ENCODE measurements at places on chromosomes 13 and 19.

DNA sequence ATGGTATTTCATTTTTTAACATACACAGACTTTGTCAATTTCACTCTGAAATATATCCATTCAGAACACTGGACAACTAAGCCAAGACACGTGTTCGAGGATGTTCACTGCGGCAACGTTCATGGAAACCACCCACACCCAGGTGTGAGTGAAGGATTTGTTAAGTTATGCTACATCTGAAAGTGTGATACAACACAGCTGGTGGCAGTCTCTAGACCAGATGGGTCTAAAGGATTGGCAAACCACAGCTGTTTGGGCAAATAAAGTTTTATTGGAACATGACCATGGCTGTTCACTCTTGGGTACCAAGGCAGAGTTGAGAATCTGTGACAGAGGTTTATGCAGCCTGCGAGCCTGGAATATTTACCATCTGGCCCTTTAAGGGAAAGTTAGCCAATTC, 12.0 kb downstream of the SLC7A9 start:
- DNase-seq, result no peak

DNA sequence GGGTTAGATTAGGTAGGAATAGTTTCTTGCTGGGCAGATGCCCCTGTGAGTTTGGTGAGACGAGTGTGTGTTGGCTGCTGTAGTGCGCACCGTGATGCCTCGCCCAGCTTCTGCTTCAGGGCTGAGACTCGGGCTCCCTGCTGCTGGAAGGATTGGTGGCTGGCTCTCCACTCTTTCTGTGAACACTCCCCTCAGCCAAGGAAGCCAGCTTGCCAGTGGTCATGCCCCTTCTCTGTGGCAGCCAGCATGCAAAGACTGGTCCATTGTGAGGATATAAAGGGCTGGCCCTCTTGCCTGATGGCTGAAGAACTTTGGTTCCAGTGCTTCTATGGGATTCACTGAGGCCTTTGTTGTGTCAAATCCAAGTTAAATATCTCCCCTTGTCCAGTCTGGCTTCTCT, 2.9 kb upstream of the HTR2A start:
- DNase-seq, result no peak

DNA sequence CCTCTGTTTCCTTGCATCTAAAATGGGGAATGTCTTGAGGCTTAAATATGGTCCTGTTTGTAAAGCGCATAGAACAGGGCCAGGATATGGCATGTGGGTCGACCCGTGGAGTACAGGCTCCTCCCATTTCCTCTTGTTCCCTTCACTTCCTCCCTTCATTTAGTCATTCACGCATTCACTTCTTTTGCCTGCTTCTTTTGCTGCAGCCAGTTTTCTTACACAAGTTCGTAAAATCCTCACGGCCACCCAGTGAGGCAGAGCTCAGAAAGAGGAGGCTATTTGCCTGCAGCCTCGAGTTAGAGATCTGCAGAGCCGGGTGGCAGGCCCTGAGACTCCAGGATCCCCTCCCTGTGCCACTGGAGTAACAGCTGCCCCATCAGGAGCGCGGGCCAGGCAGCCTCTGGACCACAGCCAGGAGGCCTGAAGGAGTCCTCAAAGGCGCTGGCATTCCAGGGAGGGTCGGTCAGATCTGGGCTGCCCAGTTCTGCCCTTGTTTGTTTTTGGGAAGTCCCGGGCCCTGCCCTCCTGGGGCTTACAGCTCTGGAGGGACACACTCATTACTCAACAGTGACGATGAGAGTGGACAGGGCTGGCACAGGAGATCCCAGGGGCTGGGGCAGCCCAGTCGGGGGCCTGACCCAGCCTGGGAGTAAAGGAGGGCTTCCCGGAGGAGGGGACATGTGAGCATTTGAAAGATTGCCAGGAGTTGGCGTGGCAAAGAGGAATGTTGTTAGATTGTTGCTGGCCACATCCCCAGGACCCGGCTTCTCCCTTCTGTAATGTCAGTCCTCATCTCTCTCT, 4.6 kb downstream of the PPP5C start:
- DNase-seq, result peak; percentile 61

DNA sequence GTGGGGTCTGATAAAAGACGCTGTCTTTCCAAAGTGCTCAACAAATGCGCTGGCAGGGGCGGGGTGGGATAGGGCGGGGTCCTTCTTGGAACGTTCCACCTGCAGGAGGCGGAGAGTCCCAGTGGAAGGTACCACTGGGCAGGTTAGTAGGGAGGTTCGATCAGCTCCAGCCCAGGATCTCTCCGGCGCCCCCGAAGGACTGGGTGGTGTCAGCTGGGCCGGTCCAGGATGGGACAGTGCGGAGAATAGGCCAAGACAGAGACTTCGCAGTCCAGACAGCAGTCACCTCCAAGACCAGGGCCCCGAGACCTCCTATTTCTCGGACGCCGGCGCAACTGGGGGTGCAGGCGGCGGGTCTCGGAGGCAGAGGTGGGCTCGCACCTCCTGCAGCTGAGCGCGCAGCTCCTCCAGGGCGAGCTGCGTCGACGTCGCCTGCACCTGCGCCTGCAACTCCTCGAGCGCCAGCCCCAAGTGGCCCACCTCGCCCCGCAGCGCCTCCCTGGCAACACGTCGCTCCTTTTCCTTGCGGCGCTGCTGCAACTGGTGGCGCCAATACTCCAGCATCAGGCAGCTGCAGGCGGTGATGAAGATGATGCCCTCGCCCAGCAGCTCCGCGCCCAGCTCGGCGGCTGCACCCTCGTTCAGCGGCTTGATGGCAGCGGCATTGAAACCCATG, 21.6 kb downstream of the VASP start:
- DNase-seq, result no peak

DNA sequence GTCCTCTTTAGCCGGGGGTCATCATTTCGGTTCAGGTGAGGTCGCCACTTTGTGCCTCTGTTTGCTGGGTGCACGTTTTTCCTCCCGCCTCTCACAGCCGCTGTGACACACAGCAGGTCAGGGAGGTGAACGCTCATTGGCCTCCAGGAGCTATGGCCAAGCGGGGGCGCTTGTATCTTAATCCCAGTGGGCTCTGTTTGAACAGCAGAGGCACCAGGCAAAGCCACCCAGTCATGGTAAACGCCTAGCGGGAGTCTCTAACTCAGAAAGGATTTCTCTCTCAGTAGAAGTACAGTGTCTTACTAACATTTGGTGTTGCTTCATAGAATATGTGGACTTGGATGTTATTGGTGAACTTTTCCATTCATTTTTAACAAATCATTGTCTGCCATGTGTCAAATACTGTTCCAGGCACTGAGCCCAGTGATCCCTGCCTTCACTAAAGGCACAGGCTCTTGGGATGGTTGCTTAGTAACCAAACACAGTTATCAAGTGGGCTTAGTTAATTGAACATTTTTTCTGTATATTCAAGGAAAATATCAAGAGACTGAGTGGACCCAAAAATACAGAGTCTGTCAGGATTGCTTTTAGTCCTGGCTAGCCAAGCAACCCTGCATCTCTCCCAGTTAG, 186.7 kb downstream of the STK24 start:
- no peak for DNase-seq

DNA sequence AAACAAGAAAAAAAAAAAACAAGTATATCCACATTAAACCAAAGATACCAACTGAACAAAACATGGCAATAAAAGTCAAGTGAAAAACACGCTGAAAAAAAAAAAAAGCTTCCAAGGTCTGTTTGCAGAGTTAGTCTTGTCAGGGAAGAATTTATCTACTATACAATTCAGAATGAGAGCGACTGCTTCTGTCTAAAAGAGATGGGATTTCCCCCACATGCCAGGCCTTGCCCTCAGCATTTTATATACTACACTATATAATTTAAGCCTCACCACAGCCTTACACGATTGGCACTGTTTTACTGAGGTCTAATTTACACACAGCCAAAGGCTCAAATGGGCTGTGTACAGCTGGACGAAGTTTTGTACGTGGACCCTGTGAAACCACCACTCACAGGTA, 67.3 kb downstream of the FOXO1 start:
- no peak for DNase-seq

GRCh38 chr19:30070968-30071632, 129.1 kb downstream of the URI1 start:
- DNase-seq, result no peak

GRCh38 chr19:46030812-46031550, 8.1 kb upstream of the PGLYRP1 start:
- DNase-seq, result no peak

- no peak for DNase-seq
Measured at GRCh38 chr19:29090783-29091526, 122.0 kb downstream of the UQCRFS1 start.

DNA sequence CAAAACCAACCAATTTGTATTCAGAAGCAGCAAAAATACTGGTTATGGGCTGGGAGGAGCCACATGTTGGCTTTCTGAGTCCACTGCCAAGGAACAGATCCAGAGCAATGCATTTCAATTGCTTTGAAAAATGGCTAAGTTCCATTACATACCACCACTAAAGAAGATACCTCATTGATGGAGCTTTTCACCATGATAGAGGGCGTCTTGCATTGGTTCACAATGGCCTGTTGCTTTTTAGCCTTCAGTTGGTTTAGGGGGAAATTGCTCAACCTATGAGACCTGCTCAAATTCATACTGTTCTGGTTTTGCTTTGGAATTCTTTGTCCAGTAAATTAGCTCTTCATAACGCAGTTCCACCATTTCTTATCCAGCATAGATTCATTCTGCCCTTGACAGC, 21.2 kb upstream of the CPB2 start:
- no peak for DNase-seq

GRCh38 chr13:51874651-51875050, 12.9 kb downstream of the CCDC70 start:
- DNase-seq, result no peak

DNA sequence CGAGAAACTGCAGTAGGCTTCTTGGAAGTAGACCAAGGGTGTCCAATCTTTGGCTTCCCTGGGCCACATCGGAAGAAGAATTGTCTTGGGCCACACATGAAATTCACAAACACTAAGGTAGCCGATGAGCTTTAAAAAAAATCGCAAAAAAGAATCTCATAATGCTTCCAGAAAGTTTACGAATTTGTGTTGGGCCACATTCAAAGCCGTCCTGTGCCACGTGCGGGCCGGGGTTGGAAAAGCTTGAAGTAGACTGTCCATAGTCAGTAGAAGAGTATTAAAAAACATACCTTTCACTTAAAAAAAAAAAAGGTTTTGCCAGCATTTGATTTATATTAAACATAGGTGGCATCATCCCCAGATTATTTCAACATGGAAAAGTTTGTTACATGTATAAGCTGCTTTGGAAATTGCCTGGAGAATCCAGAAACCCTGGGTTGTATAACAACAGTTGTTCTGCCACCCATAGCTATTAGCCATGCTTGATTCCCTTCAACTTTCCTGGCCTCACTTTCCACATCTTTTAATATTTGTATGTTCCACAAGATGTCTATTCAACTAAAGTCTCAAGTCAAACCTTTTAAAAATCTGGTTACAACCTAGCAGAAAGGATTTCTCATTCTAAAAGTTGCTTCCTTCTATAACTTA, 1.0 kb downstream of the IFT88 start:
- peak; percentile 17 for DNase-seq

- peak; percentile 59 for DNase-seq
Measured at GRCh38 chr13:50914848-50915247, 5.3 kb downstream of the RNASEH2B start.

GRCh38 chr13:107866032-107866940, 349.1 kb downstream of the LIG4 start:
- no peak for DNase-seq

GRCh38 chr13:98890186-98890585, 87.7 kb downstream of the DOCK9 start:
- DNase-seq, result peak; percentile 82

- no peak for DNase-seq
Measured at GRCh38 chr13:47723898-47724297, 277.2 kb downstream of the SUCLA2 start.

- DNase-seq, result no peak
Measured at GRCh38 chr19:7715671-7716070, 13.7 kb upstream of the FCER2 start.

GRCh38 chr19:4861147-4861546, 6.3 kb downstream of the PLIN3 start:
- DNase-seq, result no peak

DNA sequence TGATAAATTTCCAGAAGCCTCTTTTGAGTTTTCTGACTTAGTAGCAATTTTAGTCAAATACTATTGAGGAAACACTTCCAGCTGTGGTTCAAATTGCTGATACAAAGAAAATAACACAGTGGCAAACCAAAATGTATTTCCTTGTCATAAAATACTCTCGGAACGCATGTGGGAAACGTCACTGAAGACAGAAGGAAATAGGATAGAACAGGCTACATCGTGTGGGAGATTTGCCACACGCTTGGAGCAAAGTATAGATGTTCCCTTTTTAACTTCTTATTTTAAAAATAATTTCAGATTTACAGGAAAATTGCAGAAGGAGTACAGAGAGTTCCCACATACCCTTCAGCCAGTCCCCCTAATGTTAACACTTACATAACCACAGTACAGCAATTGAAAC, 88.8 kb downstream of the ING1 start:
- no peak for DNase-seq

DNA sequence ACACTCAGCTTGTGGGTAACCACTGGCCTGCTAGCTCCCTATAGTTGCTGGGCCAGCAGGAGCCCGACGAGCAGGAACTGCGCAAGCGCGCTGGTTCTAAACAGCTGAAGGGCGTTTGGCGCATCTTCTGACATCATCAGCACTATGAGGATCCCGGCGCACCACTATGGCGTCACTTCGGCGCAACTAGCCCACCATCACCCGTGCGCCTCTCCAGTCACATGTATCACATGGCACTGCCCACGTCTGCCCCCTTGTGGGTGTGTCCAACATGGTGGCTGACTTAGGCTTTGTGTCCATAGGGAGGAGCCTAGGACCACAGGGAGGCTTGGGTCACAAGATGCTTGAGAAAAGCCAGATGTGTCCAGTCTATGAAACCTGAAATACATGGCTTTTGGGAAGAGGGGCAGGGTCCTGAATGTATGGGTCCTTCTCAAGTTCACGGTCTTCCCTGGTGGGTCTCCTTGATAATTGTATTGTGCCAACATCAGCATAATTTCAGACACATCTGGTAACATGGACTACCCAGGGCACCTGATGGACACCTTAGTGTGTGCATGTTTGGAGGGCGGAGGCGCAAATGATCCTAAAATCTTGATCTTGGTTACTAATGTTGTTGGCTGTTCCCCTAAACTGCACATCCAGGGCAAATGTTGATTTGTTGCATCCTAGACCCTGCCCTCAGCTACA, 18.0 kb downstream of the KLK4 start:
- DNase-seq, result peak; percentile 8

DNA sequence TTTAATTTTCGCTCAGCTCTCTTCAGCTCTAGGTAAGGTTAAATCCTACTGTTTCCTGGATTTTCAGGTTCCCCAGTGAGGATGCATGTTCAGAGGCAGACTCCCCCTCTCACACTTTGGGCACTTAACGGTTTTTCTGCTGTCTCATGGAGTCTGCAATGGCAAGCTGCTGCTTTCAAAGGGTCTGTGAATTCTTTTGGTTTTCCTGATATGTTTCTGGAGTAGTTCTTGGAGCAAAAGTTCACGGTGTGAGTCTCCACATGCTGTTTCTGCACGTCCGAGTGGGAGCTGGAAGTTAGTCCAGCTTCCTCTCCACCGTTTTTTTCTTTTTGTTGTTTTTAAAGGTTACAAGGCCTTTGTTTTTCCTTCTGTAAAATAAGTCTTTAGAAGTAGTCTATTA, 35.4 kb downstream of the DNAJC15 start:
- DNase-seq, result no peak

GRCh38 chr19:42324655-42325307, 654 bp upstream of the MEGF8 start:
- no peak for DNase-seq
